ENCODE measurements at places on chromosomes 5 and 9.

- no peak for DNase-seq
These were observed 63.3 kb upstream of the SMC5 start for GRCh38 chr9:70195456-70195855.

- DNase-seq, result no peak
These were observed 65.9 kb downstream of the DAP start for GRCh38 chr5:10695055-10695649.

DNA sequence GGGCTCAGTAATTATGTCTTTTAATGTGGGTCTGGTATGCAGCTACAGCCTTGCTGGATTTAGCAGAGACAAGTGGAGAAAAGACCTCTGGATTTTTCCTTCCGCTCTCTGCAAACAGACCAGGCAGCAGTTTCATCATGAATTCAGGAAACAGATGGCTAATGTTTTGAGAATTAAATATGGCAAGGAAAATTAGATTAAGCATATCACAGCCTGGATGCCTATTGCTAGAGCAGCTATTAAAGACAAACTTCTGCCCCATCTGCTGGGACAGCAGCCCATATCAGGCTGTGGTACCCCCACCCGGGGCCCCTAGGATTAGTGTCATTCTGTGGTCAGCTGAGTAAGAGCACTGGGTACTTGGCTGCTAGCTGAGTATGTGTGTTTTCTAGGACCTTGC is 6.2 kb downstream of the SKP2 start:
- DNase-seq, result no peak

- no peak for DNase-seq
These were observed 14.3 kb upstream of the SLC30A5 start for GRCh38 chr5:69079556-69079955.

- DNase-seq, result no peak
These were observed 116.1 kb upstream of the FSTL4 start for GRCh38 chr5:133728475-133728874.

- no peak for DNase-seq
These were observed 19.7 kb upstream of the SLC6A19 start for GRCh38 chr5:1181451-1182359.

GRCh38 chr5:86038566-86038965 is 579.2 kb upstream of the COX7C start:
- DNase-seq, result no peak

DNA sequence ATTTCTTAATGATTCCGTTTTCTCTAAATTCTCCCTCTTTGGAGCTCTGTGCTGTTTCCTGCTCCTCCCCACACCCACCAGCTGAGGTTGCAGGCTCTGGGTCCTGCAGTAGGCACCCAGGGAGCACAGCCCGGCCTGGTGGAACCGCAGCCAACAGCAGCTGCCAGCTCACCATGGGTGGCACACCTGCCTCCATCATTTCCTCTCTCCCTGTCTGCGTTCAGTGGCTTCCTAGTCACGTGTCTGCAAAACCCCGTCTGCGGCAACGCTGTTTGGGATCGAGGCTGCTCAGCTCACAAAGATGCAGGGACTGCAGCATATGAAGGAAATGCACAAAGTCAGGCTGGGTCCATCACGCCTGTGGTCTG is 367.8 kb downstream of the IRX2 start:
- no peak for DNase-seq

GRCh38 chr5:969408-969839 is 39.2 kb upstream of the NKD2 start:
- DNase-seq, result no peak

GRCh38 chr5:160082614-160083500 is 36.4 kb downstream of the PWWP2A start:
- DNase-seq, result no peak

- DNase-seq, result no peak
These were observed 771.2 kb upstream of the DMAC1 start for GRCh38 chr9:8570776-8571175.

GRCh38 chr9:16959391-16959790 is 88.9 kb upstream of the BNC2 start:
- DNase-seq, result no peak

GRCh38 chr9:93303806-93304573 is 120.1 kb downstream of the WNK2 start:
- no peak for DNase-seq

- DNase-seq, result no peak
These were observed 103.3 kb downstream of the MRPS27 start for GRCh38 chr5:72216756-72217155.

- DNase-seq, result no peak
These were observed 425.3 kb downstream of the CSNK1G3 start for GRCh38 chr5:123937230-123937629.

DNA sequence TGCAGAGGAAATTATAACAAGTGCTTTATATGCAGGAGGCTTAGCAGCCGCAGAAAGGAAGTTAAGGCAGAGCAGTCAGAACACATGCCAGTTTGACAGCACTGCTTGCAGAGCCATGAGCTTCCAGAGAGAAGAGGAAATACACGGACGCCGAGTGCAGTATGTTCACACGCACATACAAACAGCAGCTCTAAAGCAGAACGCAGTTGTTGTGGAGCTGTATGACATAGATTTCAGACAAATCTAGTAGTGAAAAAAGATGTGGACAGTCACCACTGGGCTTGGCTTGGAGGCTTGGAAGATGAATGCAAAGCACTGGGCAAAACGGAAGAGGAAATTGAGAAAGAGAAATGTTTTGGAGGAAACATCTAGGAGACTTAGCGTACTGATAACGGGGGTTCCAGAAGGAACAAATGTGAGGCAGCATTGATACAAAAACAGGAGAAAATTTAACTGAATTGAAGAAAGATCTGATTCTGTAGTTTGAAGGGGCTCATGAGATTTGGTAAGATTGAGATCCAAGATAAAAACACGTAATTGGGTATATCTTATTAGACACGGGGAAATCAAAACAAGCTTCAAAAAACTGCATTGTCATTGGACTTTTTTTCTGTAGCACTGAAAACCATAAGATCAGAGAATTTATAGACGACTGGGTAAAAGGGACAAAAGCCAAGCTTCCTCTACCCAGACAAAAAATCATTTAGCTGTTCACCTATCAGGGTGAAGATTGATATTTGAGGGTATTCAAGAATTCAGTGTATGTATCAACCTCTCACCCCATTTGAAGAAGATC is 19.6 kb upstream of the ROPN1L start:
- DNase-seq, result no peak

DNA sequence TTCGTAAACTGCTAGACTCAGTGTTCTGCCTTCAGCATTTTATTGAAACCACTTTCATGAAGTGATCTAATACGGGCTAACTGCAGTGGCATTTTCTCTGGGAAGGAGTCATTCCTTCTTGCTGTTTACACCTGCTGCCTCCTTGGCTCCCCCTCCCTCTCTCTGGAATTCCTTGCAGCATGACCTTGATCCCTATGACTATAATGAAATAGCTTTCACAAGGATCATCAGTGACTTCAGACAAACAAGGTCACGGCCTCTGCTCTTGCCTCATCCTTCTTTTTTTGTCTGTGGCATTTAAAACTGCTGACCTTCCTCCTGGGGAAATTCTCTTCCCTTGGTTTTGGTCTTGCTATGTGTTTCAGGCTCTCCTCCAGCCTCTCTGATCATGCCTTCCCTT is 90.2 kb downstream of the ZNF462 start:
- DNase-seq, result no peak

- DNase-seq, result no peak
These were observed 46.4 kb downstream of the MOCS2 start for GRCh38 chr5:53063176-53063575.

GRCh38 chr9:75893106-75893505 is 2.6 kb downstream of the PCSK5 start:
- no peak for DNase-seq

DNA sequence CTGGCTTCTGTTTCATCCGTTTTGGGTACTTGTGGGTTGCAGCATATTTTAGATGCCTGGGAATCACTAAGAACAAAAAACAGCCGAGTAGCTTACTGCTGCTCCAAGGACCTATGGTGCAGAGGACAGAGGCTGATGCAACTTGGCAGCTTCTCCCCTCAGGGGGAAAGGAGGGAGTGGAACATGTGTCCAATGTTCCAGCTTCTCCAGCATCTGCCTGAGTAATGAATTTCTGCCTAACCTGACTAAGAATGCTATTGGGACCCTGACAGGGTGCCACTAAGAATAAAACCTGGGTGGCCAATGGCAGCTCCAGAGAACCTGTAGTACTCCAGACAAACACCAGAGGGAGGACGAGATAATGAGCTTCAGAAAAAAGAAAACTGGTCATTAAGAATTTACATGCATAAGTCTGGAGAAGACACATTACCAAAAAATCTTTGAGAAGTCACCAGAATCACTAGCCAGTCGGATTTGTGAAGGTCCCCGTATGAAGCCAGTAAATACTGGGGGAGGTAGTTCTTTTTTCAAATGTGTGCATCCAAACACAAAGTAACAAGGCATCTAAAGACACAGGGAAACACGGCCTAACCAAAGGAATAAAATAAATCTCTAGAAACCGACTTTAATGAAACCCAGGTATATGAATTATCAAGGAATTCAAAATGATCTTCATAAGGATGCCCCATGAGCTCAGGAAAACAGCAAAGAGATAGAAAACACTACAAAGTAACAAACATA is 293.5 kb downstream of the HINT1 start:
- no peak for DNase-seq

- no peak for DNase-seq
These were observed 5.1 kb upstream of the GMCL2 start for GRCh38 chr5:178192244-178192643.

- no peak for DNase-seq
These were observed 5.7 kb downstream of the TMEM245 start for GRCh38 chr9:109113892-109114609.

DNA sequence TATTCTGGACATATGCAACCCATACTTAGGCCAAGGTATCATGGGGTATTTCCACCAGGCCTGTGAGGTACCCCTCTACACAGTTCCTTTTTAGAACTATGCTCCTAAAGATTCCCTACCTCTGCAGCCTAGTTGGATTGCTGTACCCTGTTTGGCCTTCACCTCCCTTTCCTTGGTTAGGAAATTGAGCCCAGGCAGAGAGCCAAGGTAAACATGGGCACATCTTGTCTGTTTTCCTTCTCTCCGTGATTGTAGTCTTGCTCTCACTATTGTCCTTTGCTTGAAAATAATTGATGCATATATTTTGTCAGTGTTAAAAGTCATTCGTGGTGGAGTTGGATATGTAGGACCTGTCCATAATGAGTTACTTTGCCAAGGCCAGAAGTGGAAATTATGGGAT is 26.7 kb downstream of the BDP1 start:
- DNase-seq, result no peak

- DNase-seq, result no peak
These were observed 25.7 kb downstream of the FAM170A start for GRCh38 chr5:119655061-119655460.

GRCh38 chr9:92610470-92611420 is 59.2 kb downstream of the IPPK start:
- DNase-seq, result no peak

DNA sequence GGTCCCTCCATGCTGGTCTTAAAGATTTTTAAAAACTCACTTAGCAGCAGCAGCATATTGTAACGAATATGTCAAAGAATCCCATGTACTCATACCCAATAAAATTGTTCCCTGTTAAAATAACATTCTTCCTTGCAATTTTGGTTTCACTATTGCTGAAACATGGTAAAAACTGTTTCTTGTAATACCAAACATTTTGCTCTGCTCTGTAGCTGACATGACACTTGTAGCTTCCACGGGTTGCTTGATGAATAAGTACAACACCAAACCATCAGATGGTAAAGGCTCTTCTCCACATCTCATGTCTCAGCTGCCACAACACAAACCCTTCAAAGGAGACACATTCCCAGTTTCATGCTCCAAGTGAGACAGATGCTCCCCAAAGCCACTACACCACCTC is 180.7 kb upstream of the PTGER4 start:
- DNase-seq, result no peak

DNA sequence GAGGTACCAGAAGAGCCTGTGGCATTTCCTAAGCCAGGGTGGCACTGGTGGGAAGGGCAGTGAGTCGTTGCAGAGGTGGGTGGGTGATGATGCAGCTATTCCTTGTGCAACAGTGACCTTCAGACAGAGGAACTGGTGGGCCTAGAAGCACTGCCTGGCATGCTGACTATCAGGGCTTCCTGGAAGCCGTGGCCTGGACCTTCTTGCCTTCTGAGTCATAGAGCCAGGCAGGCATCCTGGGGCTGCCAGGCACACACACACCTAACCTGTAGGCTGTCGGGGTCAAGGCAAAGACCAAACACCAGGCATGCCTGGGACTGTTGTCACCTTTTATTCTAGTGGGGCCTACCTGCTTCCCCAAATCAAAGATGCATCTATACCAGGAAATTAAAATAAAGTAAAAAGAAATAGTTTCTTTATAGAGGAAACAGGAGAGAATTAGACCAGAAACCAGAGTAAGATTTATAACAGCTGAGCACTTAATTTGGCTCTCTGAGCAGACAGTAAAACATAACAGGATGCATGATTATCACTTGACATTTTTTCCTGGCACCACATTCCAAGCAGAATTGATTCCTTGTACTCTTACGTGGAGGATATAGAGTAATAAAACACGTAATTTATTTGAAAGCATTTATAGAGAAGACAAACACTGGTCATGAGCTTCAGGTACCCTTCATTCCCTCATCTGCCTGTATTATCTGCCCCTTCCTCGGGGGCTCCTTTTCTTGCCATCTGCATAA is 25.1 kb downstream of the NANS start:
- peak; percentile 27 for DNase-seq

DNA sequence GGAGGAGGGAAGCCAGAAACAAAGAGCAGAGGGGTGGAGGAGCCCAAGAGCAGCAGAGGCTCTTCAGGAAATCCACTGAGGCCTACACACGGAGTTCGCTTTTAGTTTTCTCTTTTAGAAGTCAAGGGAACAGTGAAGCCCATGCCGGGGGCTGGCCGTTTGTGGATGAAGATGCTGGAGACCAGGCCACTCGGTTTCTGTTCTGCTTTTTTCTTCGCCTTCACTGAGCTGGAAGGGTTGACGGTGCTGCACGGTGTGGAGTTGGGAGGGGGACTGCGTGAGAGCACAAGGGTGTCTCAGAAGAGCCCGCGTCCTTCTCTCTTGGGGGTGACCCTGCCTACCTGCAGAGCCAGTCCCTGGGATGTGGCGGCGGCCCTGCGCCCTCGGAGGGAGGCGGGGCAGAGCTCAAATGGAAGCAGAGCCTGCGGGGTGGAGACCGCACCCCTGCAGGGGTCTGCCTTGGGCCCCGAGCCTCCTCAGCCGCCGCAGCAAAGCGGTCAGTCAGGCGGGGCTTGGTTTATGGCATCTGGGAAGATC is 68.5 kb upstream of the CACNA1B start:
- DNase-seq, result no peak

DNA sequence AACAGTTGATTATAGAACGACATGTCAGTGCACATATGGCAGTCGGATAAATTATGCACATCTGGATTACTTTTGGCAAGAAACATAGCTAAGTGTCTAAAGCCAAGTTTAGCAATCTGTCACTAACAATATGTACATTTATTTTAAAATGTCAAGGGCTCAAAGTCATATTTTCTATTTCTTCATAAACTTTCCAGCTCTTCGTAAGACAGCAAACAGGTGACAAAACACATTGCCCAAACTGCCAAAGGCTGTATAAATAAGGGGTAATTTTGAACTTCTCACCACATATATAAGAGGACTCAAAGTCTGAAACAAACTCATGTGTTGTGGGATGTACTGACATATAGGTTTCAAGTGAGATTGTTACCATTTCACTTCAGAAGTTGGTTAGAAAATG is 237.2 kb downstream of the ARL15 start:
- no peak for DNase-seq

Data from activated CD8-positive, alpha-beta memory T cell treated with anti-CD3 and anti-CD28 coated beads for 4 hours (primary cell).